H9 (cell line): ENCODE measurements at places on chromosomes 16 and 17. TPM values are rescaled to one million over a fixed set of nuclear protein-coding genes. Genes with fewer than 3 reads are reported as not detected.
A peak's percentile ranks its signal among the peaks of the same experiment; 100 is the strongest.

The KRTAP4-3 gene
- not detected in 2 replicates for total RNA-seq

The FN3K gene
- total RNA-seq = 23.6 and 28.3 TPM in 2 replicates

The SLC5A11 gene
- 0.15 and 0.22 TPM in 2 replicates for total RNA-seq

The EZH1 gene
- total RNA-seq = 17.9 and 18.6 TPM in 2 replicates

The KRTAP4-1 gene
- total RNA-seq = not detected in 2 replicates

The GPRC5B gene
- total RNA-seq = 137 and 138 TPM in 2 replicates

The ARHGDIA gene
- total RNA-seq = 247 and 255 TPM in 2 replicates

The TBC1D26 gene
- 0.77 and 0.83 TPM in 2 replicates for total RNA-seq

The CRYM gene
- total RNA-seq = 16.4 and 17.8 TPM in 2 replicates

The NPB gene
- 2.1 and 2.4 TPM in 2 replicates for total RNA-seq

The PKMYT1 gene
- total RNA-seq = 114 and 120 TPM in 2 replicates

GRCh38 chr17:27430882-27431491, 25.3 kb upstream of the KSR1 start:
- peak; percentile 78 for DNase-seq

DNA sequence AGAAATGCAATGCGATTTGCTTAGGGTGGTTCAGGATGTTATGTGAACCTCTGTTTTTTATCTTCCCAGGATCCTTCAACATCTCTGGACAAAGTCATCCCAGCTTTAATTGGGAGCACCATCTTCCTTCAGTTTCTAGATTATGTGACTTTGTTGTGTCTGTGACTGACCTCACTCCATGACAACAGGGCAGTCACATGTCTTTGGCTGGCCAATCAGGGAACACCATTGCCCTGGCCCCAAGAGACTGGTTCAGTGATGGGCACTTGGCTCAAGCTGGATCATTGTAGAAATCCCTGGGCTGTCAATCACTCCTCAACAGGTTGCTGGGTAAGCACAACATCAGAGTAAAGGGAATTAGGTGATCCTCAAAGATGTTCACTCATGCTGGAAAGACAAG, 499.7 kb downstream of the XYLT1 start:
- no peak for DNase-seq

GRCh38 chr16:17266608-17267313, 204.0 kb downstream of the XYLT1 start:
- DNase-seq = no peak

- peak; percentile 65 for DNase-seq
Measured at GRCh38 chr17:1485423-1486376, 6.8 kb downstream of the MYO1C start.

DNA sequence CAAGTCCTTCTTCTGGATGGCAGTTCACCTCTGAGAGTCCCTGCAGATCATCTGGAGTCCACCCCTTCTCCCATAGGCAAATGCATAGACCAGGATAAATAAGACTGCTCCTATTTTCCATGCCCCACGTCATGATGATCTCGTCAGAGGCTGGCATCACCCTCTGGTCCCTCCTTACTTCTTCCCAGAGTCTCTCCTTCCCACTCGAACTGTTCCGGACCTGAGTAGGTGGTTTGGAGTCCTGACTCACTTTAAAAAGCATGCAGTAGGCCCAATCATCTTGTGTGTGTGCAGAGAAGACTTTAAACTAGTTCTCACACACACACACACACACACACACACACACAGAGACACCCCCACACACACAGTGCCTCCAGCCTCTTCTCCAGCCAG, 72.0 kb downstream of the SOX9 start:
- DNase-seq = no peak

- DNase-seq = peak; percentile 98
Measured at GRCh38 chr17:50151937-50152547, 1.6 kb upstream of the PPP1R9B start.

DNA sequence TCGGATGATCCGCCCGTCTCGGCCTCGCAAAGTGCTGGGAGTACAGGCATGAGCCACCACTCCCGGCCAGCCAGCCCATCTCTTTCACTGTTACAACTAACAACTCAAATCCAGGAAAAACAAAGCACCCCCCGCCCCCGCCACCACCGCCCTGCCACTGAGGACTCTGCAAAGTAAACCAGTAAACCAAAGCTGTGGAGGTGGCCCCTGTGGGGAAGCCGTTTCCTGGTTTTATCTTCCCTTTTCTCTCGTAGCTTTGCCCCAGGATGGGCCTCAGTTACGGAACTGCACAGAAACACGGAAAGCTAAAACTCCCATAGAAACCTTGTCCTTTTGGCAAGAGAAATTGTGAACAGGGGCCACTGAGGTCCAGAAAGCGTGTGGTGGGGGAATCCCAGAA, 17.5 kb downstream of the CHMP6 start:
- no peak for DNase-seq

DNA sequence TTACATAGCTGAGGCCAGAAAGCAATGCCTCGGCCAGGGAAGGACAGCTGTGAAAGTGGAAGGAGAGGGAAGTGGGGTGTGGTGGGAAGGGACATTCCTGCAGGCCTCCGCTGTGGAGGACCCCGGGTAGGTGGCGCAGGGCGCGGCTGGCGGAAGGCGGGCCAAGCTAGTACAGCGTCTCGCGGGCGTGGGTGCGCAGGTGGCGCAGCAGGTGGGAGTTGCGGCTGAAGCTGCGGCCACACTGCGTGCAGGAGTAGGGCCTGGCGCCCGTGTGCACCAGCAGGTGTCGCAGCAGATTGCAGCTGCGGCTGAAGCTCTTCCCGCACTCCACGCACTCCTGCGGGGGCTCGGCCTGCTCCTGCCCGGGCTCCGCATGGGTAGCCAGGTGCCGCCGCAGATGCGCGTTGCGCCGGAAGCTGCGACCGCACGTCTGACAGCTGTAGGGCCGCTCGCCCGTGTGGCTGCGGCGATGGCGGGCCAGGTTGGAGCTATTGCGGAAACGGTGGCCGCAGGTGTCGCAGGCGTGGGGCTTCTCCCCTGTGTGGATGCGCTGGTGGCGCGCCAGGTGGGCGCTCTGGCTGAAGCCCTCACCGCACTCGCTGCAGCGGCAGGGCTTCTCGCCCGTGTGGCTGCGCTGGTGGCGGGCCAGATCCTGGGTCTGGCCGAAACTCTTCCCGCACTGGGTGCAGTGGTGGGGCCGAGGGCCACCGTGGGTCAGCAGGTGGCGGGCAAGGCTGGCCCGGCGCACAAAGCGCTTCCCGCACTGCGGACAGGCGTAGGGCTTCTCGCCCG, 10.0 kb downstream of the ZSCAN10 start:
- no peak for DNase-seq

DNA sequence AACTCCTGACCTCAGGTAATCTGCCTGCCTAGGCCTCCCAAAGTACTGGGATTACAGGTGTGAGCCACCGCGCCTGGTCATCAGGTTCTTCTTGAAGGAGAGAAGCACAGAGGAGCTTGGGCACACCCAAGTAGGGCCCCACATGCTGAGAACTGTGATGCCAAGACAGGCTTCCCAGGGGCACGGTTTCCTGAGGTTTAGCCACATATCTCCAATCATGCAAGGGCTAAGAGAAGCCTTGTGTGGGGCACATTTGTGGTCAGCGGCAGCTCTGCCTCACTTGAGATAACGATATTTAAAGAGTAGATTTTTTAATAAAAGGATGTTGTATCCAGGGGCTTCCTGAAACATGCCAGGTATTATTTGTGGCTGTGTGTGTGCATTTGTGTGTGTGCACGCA, 46.9 kb downstream of the CUEDC1 start:
- no peak for DNase-seq

- DNase-seq = no peak
Measured at GRCh38 chr16:58109330-58109729, 19.9 kb downstream of the CFAP20 start.

- no peak for DNase-seq
Measured at GRCh38 chr17:42743595-42744282, 1.1 kb downstream of the EZH1 start.

GRCh38 chr17:49442041-49442440, 27.4 kb upstream of the PHB1 start:
- no peak for DNase-seq

- DNase-seq = no peak
Measured at GRCh38 chr16:81189100-81189664, 49.3 kb upstream of the BCO1 start.

GRCh38 chr17:34012709-34013375, 242.2 kb upstream of the CCL2 start:
- DNase-seq = no peak

DNA sequence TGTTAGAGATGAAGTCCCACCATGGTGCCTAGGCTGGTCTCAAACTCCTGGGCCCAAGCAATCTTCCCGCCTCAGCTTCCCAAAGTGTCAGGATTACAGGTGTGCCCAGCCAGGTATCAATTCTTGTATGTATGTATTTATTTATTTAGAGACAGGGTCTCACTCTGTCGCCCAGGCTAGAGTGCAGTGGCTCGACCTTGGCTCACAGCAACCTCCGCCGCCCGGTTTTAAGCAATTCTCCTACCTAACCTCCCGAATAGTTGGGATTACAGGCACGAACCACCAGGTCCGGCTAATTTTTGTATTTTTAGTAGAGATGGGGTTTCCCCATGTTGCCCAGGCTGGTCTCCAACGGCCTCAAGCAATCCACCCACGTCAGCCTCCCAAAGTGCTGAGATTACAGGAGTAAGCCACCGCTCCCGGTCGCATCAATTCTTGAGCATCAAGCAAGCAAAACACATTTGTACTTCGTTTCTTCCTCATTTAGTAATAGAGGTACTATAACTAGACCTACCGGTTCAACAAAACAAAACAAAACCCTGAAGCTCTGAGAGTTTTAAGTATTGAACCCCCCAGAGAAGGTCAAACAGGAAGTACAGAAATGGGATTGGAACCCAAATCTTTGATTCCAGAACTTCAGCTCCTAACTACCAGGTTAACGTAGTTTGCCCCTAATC, 1.0 kb upstream of the ZNF500 start:
- no peak for DNase-seq

DNA sequence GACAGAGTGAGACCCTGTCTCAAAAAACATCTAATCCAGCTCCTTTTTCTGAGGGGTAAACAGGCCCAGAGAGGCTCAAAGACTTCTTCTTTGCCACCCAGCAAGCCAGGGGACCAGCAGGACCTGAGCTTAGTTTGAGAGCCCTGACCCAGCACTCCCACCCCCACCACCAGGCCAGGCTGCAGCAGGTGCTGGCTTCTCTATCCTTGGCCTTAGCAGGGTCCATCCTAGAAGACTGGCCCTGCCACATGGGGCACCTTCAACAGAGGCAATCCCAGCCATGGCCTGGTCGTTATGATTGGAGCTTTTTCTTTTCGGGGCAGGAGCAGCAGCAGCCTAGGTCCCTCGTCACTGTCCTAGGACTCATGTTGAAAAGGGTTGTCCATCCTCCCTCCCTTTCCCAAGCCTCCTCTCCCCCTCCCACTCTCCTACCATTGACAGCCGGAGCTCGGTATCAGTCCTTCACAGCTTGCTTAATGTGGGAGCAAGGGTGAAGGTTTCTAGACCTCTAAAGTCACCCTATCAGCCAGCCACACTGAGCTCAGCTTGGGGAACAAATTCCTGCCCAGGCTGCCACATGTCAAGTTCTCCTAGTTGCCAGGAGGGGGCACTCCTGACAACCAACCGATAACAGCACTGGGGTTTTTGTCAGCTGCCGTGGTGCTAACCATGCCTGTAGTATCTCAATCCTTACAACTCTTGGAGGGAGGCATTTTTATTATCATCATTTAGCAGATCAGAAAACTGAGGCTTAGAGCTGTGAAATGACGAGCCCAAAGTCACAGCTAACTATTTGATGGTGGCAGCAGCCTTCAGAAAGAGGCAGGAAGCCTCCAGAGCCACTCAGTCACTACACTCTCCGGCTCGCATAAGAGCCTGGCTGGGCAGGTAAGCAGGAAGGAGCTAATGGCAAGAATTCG, 11.2 kb downstream of the MRPL27 start:
- DNase-seq = peak; percentile 83

- no peak for DNase-seq
Measured at GRCh38 chr17:34098699-34099098, 156.4 kb upstream of the CCL2 start.

GRCh38 chr17:17239832-17240231, 2.9 kb upstream of the FLCN start:
- no peak for DNase-seq

- no peak for DNase-seq
Measured at GRCh38 chr16:51163894-51164566, 13.0 kb upstream of the SALL1 start.

DNA sequence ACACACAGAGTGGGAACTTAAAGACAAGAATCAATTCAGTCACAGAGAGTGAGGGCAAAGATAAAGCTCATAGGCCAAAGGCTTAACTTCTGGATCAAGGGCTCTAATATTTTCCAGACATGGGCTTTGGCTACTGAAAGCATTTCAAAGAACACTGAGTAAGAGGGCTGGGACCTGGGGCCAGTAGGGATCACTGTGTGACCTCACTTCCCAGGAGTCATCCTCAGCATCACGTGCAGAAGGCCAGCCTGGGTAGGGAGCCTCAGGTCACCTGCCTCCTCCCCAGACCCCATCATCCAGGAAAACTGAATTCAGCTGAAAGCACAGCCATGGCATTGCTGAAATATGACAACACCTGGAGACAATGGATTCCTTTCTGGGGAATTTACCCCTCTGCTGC, 163.5 kb downstream of the RAB11FIP4 start:
- no peak for DNase-seq

GRCh38 chr17:82022310-82022980, at the start of gene CENPX:
TSS of gene CENPX (minus strand) at chr17:82022878. CDS start at chr17:82022861, 17 bp downstream.
- no peak for DNase-seq

DNA sequence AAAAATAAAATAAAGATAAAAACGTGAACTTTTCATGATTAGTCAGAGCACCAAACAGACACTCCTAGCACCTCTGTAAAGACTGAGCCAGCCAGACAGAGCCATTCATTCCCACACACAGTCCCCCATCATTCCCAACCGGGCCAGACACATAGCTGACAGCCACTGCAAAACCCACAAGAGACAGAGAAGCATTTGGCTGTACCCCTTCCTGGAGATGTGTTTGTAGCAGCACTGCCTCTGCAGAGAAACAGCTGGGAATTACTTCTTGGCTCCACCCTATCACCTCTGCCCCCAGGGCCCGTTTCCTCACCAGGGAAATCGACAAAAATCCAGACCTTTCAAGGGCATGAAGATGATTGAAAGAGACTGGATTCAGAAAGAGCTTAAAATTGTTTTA, 46.4 kb downstream of the MYH11 start:
- DNase-seq = no peak

DNA sequence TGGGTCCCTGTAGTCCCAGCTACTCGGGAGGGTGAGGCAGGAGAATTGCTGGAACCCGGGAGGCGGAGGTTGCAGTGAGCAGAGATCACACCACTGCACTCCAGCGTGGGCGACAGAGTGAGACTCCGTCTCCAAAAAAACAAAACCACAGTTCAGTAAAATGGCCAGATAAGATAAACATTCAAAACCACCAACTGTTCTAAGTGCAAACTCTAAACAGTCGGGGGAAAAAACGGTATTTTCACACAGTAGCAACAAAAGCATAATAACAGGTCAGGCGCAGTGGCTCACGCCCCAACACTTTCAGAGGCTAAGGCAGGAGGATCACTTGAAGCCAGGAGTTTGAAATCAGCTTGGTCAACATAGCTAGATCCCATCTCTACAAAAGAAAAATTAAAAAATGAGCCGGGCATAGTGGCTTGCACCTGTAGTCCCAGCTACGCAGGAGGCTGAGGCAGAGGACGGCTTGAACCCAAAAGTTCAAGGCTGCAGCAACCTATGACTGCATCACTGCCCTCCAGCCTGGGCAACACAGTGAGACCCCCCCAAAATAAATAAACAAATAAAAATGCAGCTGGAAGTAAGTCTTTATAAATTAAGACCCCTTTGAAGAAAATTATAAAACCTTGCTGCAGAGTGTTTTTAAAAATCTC, 10.8 kb upstream of the HASPIN start:
- DNase-seq = no peak

GRCh38 chr17:6591599-6592158, 35.3 kb upstream of the PITPNM3 start:
- no peak for DNase-seq
